Activated naive CD8-positive, alpha-beta T cell treated with anti-CD3 and anti-CD28 coated beads, Interleukin-2, amount 10 ng/mL, durations not matched to agents 7 days and 5 days (primary cell): ENCODE measurements at places on chromosomes 2 and 18.
A peak's percentile ranks its signal among the peaks of the same experiment; 100 is the strongest.

DNA sequence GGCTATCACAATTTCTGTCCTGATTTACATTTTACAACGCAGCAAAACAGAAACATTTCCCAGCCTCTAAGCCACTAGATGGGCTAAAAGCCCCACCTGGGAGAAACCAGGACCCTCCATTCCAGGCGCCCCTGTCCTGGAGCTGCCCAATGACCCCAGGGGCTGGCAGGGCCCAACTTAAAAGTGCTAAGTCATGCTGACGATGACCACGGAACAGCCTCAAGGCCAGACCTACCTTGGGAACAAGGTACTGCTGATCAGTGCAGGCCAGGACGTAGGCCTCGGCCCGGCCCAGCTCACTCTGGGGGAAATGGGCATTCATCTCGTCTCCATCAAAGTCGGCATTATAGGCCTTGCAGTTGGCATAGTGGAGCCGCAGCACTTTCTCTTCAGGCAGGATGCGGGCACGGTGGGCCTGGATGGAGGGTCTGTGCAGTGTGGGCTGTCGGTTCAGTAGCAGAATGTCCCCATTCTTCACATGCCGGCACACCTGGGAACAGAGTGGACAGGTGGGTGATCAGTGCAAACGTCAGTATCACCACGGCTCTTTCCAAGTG is 35.8 kb downstream of the POLR1A start:
- no peak for DNase-seq

GRCh38 chr2:239168575-239168974 is 232.2 kb downstream of the HDAC4 start:
- DNase-seq, result peak; percentile 10

GRCh38 chr2:129224022-129224421 is 755.4 kb upstream of the RAB6C start:
- DNase-seq, result no peak

DNA sequence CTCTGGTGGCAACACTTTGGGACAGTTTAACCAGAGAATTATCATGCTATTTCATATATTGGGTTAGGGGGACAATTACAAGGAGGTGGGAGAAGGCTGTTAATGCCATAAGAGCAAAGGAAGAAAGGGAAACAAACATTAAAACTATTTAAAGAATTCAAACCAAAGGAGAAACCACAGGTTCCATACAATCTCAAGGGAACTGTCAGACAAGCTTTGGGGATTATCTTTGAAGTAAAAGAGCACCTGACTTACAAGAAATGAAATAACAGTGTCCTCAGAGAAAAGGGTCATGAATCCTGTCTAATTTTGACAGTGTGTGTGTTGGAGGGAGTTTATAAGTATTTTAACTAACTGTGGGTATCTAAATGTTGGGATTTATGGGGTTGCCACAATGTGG is 44.4 kb downstream of the CERS6 start:
- DNase-seq, result no peak

DNA sequence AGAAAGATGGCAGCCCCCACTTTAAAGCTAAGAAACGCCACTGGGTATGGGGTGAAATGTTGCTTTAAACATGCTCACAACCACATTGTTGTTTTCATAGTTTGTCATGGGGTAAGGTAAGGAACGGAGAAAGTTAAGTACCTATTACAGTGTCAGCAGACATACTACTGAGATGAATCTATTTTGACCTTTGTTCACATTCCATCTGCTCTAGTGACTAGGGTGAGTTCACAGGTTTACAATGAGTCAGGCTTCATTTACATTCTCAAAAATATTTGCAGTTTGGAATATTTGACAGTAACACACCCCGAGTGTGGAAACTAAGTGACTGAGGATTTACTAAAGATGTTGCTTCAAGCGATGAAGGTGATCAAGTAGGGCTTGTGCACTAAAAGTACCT is 428.7 kb upstream of the ACVR2A start:
- DNase-seq, result no peak
